Osteoblast (primary cell): ENCODE measurements at places on chromosomes 2 and 18. TPM values are rescaled to one million over a fixed set of nuclear protein-coding genes. Genes with fewer than 3 reads are reported as not detected.

The HOXD12 gene
- not detected in 2 replicates for total RNA-seq

The HAAO gene
- total RNA-seq = 0.72 and 1.8 TPM in 2 replicates

The CDH19 gene
- total RNA-seq = not detected in 2 replicates

The GALNT14 gene
- total RNA-seq = not detected in 2 replicates

The DNER gene
- total RNA-seq = 0.36 and 1.2 TPM in 2 replicates

The HSPE1 gene
- 23.5 and 30.6 TPM in 2 replicates for total RNA-seq

GRCh38 chr2:141878016-141878415, 252.8 kb downstream of the LRP1B start:
- no peak for DNase-seq

- DNase-seq = no peak
Observed at GRCh38 chr18:11119550-11119949, 29.8 kb downstream of the PIEZO2 start.

DNA sequence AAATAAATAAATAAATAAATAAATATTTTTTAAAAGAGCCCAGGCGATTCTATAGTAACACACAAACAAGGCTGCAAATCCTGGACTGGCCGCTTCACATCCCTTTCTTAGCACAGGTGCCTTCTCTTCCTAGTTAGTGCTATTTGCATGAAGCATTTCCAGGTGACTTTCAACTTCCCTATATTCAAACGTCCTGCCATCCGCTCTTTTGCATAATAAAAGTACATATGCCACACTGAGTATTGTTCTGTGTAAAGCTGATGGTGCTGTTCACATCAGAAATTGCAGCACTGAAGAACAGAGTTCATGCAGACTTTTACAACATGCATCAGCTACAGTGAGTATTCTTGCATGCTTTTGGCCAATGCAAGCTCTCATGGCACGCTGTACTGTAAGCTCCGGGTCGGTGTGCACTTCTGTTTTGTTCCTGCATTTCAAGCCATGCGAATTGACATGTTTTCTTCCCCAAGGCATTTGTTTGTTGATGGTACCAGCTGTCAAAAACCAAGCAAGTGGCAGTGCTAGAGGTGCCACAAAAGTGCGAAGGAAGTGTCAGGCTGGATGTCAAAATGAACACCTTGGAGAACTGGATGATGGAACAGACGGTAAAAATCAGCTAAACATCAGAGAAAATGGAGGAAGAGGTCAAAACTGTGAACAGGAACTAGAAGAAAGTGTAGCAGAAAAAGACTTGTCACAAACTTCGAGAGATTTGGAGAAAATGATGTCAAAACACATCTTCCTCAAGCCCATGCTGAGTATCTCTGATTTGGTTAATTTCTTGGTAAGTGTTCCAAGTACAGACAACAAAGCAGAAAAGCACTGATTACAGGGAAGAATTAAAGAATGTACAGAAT, 25.5 kb upstream of the CEP68 start:
- no peak for DNase-seq

GRCh38 chr18:25826823-25827222, 263.6 kb downstream of the SS18 start:
- no peak for DNase-seq

GRCh38 chr18:59512025-59512755, 153.1 kb upstream of the LMAN1 start:
- DNase-seq = no peak

GRCh38 chr2:181121996-181122395, 141.6 kb downstream of the UBE2E3 start:
- no peak for DNase-seq
